ENCODE measurements at places on chromosomes 16 and 17.

GRCh38 chr17:66941249-66941648 lies 23.3 kb upstream of the CACNG4 start:
- DNase-seq = no peak

GRCh38 chr17:864315-864714 lies 82.2 kb downstream of the MRM3 start:
- DNase-seq = no peak

- DNase-seq = no peak
These were observed 17.2 kb downstream of the RSL1D1 start for GRCh38 chr16:11833951-11834695.

- DNase-seq = no peak
These were observed 12.8 kb downstream of the ATPAF2 start for GRCh38 chr17:18025945-18026776.

DNA sequence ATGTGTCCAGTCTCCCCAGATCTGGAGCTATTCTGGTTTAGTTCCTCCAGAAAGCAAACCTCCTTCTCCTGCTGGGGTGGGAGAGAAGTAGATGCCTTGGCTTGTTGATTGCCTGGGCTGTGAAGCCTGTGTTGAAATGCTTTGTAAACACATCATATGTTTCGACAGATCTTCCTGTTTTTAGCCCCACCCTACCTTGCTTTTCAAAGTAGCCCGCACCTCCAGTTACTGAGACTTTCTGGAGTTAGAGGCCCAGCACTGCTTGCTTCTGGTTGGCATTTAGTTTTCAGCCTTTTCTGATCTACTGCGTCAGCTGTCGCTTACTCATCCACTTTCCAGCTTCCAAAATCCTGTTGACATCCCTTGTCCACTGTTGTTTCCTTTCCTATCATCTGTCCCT lies 17.9 kb upstream of the NDEL1 start:
- no peak for DNase-seq

- DNase-seq = no peak
These were observed 14.9 kb downstream of the GPRC5C start for GRCh38 chr17:74446551-74447500.

- no peak for DNase-seq
These were observed 42.8 kb downstream of the CDH1 start for GRCh38 chr16:68779891-68780290.

DNA sequence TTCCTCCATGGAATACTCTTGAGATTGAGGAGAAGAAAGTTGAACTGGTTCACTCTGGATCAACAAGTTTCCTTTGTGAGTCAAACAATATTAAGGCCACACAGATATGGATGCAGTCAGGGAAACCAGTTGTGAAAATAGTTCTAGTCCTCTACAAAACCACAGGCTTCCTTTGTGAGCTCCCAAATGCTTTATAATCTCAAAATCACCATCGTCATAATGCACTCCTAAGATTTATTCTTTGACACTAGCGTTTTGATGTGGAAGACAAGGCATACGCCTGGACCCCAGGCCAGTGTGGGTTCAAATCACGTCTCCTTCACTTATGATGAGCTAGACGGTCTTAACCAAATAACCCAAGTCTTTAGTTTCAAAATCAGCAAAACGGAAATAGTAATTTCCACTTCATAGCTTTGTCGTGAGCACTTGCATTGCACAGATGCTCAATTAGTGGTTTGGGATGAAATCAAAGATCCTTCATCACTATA lies 142.6 kb downstream of the STX8 start:
- no peak for DNase-seq

GRCh38 chr17:14510136-14510535 lies 209.3 kb downstream of the HS3ST3B1 start:
- no peak for DNase-seq

DNA sequence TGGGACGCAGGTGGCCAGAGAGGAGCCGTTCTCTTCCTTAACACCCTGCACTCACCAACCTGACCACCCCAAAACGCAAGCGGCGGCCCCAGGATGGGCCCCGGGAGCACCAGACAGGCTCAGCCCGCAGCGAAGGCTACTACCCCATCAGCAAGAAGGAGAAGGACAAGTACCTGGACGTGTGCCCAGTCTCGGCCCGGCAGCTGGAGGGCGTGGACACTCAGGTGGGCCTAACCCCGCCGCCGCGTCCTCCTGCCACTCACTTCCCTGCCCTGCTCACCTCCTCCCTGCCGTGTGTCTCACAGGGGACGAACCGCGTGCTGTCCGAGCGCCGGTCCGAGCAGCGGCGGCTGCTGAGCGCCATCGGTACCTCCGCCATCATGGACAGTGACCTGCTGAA lies 4.6 kb upstream of the HSD3B7 start:
- DNase-seq = no peak

- no peak for DNase-seq
These were observed 204.0 kb upstream of the WSB1 start for GRCh38 chr17:27089929-27090247.

GRCh38 chr17:29344201-29344856 lies 45.8 kb upstream of the TAOK1 start:
- DNase-seq = no peak

DNA sequence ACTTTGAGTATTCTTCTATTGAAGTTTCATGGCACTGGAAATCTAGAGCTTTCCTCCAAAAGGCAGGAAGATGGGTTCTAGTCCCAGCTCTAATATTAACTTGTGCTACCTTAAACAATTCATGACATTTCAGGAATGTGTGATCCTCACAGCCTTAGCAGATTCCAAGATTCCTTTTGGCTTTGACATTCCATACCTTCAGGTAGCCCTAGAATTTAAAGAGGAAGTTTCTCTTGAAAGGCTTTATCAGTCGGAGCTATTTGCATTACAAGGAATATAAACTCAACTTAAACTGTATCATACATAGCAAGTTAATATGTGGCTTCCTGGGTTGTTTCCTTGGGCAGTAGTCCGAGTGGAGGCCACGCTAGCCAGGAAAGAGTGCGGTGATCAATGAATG lies 330.0 kb downstream of the SHISA9 start:
- DNase-seq = no peak

GRCh38 chr17:51119415-51120356 lies 982 bp downstream of the SPAG9 start:
- DNase-seq = peak; percentile 16

GRCh38 chr17:73623247-73623646 lies 21.0 kb downstream of the SDK2 start:
- DNase-seq = no peak

DNA sequence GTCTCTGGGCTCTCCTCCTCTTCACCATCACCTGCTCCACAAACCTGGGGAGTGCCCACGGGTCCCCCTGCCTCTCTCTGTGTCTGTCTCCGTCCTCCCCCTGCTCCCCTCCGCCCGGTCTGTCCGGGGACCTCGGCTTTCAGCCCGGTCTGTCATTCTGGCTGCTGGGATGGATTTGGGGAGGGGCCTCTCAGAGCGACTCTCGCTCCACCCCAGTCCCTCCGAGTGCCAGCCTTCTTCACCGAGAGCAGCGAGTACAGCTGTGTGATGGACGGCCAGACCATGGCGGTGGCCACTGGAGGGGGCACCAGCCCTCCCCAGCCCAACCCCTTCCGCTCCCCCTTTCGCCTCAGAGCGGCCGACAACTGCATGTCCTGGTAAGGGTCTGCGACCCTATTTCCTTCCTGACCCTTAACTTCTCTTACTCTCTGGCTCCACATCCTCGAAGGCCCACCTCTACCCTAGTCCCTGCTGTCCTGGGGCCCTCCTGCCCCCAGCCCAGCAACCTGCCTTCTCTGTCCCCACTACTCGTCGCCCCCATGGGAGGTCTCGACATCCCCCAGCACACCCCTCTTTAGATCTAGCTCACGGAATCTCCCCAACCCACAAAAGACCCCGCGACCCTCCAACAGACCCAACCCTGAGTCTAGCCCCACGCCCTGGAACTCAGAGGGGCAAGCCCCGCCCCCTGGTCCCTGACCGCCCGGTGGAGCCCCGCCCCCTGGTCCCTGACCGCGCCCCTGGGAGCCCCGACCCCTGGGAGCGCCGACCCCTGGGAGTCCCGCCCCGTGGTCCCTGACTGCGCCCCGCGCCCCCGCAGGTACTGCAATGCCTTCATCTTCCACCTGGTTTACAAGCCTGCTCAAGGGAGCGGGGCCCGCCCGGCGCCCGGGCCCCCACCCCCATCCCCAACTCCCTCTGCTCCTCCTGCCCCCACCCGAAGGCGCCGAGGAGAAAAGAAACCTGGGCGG lies 5.6 kb upstream of the CXCL16 start:
- DNase-seq = no peak

DNA sequence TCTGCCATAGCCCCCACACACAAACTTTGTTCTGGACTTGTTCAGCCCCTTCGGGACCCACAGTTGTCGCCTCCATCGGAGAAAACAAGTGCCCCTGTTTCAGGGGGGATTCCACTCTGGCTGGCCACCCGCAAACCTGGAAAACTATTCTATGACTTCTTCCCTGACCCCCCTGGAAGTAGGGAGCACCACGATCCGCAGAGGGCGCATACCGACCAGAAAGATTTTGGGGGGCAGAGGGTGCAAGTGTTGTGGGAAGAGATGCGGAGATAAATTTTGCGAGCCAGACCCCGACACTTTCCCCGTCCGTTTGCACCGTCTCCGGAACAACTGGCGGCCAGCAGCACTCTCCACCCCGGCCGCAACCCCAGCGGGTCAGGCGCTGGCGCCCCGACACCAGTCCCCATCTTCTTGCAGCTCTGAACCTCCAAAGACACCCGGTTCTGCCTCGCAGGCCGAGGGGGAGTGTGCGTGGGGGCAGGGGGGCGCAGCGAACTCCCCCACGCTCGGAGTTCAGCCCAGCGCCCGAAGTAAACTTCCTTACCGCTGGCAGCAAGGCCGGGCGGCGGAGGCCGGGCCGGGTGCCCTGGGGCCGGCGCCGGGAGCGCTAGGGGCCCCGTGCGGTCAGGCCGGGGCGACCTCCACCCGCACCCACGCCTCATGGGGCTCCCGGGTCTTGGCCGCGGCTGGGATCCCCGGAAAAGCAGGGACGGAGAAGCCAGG lies 744 bp downstream of the SALL1 start:
- no peak for DNase-seq

- no peak for DNase-seq
These were observed 522 bp downstream of the NAGS start for GRCh38 chr17:44004761-44005526.

- DNase-seq = no peak
These were observed 3.9 kb upstream of the B3GNT9 start for GRCh38 chr16:67154578-67155294.

DNA sequence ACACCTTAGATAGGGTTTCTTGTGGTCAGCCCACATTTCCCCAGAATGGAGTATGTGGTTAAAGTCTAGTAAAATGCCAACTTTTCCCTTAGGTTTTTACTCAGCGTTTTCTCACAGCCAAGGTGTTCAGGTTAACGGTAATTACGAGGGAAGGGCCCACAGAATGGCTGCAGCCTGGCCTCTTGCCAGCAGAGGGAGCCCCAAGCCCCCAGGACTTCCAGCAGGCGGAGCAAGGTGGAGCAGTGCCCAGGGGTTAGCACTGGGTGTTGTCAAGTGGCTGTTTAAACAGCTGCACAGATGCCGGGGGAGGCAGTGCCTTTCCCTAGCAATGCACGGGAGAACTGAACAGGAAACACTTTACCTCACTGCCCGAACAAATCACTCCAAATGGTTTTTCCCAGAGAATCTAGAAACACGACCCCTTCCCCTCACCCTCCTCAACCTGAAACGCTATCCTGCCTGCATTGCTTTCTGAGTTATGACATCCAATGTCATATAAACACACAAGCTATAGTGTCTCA lies 6.6 kb downstream of the PHB1 start:
- peak; percentile 65 for DNase-seq

GRCh38 chr17:50589095-50589705 lies 28.7 kb downstream of the CACNA1G start:
- no peak for DNase-seq

- DNase-seq = no peak
These were observed 333.1 kb downstream of the FOXL1 start for GRCh38 chr16:86911437-86911958.

DNA sequence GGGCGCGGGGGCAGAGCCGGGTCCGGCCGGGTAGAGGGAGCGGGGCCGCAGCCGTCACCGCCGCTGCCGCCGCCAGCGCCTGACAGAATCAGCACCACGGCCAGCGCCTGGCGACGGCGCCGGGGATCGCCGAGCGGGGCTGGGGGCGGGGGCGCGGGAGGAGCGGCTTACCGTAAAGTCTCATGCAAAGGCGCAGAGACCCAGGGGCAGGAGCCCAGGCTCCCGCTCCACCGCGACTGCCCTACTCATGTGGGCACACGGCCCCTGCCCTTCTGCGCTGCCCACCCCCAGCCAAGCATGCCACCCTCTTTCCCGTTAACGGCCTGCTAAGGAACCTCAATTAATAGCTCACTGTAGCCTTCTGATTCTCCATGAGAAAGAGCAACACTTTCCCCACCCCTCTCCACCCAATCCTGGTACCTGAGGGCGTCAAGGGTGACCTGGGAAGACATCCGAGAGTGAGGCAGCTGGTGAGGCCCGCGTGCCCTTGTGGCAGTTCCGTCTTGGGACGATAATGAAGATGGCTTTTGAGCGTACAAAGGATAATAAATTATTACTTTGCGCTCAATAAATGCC lies at the start of gene SEZ6:
Gene SEZ6 (minus strand): TSS at position 98 of the 576 bp plus-strand sequence. CDS start 164 bp downstream, outside the sequence.
- no peak for DNase-seq

DNA sequence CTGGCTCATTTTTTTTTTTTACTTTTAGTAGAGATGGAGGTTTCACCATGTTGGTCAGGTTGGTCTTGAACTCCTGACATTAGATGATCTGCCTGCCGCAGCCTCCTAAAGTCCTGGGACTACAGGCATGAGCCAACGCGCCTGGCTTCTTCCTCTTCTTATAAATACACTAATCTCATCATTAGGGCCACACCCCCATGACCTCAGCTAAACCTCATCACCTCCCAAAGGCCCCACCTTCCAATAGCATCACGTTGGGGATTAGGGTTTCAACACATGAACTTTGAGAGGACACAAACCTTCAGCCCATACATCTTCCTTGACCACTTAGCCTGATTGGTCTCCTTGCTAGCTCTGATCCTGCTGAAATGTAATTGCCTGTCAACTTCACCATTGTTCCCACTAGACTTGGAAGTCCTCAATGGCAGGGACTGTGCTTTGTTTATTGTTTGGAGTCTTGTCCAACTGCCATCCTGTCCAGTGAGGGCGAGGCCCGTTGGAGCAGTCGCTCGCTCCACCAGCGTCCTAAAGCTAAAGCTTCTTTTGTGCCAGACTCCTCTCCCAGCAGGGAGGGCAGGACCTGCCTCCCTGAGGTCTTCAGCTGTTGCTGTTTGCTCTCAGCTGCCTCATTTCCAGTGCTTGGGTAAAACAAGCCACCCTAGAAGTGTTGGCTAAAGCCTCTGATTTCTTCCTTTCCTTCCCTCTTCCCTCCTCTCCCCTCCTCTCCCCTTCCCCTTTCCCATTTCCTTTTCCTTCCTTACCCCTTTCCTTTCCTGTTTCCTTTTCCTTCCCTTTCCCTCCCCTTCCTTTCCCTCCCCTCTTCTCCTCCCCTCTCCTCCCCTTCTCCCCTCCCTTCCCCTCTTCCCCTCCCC lies 85.3 kb downstream of the HAPSTR1 start:
- DNase-seq = no peak

Measured in stimulated activated CD8-positive, alpha-beta memory T cell treated with anti-CD3 and anti-CD28 coated beads, Interleukin-4, amount 100 ng/mL, for 1 hour (primary cell).